ENCODE measurements at places on chromosomes 2 and 18.

DNA sequence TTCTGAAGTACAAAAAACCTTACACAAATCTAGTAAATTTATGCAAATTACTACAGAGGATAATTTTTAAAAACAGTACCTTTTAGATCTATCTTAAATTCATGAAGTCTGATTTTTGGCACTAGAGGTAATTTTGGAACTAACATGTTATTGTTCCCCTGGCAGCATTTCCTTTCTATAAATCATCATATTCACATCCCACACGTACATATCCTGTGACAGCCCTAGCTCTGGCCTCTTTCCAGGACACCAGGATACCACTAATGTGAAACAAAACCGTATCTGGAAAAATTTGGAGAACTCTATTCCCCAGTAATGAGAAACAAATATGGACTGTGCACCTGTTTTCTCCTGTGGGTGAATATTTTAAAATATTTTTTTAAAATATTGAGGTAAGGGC is 14.0 kb upstream of the BIRC6 start:
- no peak for DNase-seq

DNA sequence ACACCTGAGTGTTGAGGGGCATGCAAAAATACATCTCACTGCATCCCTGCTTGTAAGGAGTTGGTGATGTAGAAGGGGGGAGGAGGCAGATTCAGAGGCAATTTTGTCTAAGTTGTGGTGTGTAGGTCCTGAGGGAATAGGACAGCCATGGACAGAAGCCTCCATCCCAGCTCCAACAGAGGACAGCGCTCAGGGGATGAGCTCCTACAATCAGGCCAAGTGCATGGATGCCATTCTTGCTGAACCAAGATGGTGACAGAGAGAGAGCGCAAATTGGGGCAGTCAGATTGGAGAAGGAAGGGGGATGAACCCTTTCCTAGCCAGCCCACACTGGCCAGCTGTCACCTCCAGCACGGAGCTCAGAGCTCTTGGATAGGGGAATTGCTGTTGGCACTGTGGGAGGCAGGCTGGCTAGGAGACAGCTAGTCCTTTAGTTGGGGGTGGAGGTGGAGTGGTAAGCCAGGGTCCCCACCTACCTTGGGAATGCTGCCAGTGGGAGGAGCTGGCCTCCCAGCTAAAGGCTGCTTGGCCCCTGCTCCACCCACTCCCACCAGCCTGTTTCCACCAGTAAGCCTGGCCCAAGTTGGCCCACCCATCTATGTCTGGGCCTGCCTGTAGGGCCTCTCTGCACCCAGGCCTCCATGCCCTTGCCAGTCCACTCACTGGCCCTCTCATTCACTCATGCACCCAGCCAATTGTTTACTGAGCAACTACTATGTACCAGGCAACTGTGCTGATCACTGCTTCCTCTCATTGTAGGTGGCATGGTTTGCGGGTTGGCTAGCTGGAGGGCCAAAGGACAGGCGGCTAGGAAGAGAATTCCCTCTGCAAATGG is 2.5 kb upstream of the PER2 start:
- no peak for DNase-seq

DNA sequence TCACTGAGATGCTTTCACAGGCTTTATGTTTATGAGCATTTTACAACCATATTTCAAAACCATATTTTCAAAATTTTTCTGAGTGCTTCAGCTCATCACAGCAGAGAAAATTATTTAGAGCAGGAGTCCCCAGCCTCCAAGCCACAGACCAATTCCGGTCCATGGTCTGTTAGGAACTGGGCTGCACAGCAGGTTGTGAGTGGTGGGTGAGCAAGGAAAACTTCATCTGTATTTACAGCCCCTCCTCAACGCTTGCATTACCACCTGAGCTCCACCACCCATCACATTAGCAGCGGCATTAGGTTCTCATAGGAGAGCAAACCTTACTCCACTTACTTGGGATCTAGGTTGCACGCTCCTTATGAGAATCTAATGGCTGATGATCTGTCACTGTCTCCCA is 165.6 kb downstream of the SEPTIN10 start:
- DNase-seq = no peak

DNA sequence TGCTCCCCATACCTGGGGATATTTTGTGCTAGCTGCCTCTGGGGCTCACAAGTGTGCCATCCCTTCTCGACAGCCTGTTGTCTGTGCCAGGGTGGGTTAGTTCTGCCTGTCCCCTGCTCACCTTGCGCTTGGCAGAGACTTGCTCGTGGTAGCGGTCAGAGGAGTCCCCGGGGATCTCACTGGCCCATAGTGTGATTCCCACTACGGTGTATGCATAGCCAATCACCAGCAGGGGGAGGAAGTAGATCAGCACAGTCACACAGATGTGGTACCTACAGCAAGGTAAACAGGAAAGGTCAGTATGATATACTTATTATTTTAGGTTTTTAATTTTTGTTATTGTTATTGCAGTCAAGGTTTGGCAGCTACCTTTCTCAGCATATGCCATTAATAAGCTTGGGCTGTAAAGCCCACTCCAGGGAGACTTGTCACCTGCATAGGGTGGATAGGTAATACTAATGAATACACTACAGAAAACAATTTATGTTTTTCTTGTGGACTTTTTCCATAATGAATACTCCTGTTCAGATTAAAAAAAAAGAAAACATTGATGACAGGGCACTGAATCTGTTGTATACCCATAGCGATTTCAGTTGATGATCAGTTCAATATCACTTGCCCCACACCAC is 95.2 kb downstream of the POLE4 start:
- DNase-seq = no peak

- peak; percentile 54 for DNase-seq
These were observed 417.5 kb downstream of the NUP35 start for GRCh38 chr2:183541766-183542165.

DNA sequence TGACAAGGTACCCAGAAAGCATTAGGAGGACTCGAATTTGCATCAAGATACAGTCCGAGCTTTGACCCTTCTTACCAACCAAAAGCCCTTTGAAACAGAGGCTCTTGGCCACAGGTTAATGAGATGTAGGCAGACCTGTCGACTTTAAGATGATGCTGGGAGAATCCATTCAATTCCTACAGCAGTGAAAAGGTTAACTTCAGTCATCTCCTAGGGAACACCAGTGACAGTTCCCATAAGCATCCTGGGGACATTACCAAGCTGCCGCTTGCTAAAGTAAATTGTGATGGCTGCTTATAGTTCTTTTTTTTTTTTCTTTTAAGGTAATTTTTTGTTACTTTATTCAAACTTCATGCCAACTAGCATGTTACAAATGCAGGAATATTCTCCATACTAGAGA is 379.3 kb downstream of the SOX11 start:
- DNase-seq = no peak

DNA sequence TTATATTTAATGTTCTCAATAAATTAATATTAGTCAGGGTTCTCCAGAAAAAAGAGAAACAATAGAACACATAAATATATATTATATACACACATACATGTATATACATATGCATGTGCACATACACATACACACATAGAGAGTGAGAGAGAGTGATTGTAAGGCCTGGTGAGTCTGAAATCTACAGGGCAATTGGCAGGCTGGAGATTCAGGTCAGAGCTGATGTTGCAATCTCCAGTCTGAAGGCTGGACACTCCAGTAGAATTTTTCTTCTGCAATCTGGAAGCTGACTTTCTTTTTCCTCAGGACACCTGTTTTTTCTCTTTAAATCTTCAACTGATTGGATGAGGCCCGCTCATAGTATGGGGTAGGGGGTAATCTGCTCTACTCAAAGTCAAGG is 3.2 kb downstream of the TMEM182 start:
- DNase-seq = no peak

DNA sequence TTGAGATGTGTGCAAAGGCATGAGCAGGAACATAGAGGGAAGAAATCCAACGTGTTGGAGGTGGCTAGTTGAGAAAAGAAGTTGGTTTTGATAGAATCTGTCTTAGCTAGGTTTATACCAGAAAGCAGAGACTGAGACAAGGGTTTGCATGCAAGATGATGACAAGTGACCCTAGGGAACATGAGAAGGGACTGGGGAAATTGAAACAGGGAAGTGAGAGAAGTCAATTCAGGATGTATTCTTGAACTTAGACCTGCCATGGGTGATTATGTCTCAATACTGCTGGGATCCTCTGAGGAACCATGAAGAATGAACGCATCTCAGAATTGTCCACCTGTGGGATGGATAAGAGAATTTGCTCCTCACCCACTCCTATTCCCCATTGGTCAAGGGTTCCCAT is 20.5 kb downstream of the IL36A start:
- no peak for DNase-seq

- DNase-seq = no peak
These were observed 18.3 kb downstream of the RAB12 start for GRCh38 chr18:8627540-8627939.

GRCh38 chr2:213021971-213022899 is 129.2 kb downstream of the IKZF2 start:
- peak; percentile 62 for DNase-seq

DNA sequence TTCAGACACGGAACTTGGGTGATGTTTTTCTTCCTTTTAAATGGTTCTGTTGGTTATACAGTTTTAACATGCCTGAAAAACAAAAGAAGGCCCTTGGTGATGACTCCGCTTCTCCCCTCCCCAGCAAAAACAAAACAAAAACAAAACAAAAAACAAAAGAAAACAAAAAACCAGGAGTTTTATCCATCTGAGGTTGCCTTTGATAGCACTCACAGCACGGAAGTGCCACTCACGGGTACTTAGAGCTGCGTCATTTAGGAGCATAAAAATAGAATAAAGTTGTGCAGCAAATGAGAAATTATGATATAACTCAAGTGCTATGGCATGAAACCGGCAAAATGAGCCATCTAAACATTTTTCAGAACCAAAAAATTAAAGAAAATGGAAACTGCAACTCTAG is 57.7 kb downstream of the ZEB2 start:
- no peak for DNase-seq

DNA sequence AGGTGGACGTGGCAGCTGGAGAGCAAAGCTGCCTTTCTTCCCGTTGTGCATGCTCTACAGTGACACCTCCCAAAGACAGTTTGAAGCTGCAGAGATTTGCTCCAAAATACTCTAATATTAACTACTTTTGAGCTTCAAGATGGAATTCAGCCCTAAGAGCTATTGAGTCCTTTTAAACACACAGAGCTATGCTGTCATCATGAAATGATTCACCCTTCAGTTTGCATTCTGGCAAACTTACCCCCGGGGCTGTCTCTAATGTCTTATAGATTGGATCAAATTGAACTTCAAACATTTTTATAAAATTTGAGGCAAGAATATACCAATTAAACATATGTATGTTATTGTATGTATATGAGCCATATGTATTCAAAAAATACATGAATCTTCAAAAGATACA is 110.7 kb upstream of the EFEMP1 start:
- DNase-seq = no peak

DNA sequence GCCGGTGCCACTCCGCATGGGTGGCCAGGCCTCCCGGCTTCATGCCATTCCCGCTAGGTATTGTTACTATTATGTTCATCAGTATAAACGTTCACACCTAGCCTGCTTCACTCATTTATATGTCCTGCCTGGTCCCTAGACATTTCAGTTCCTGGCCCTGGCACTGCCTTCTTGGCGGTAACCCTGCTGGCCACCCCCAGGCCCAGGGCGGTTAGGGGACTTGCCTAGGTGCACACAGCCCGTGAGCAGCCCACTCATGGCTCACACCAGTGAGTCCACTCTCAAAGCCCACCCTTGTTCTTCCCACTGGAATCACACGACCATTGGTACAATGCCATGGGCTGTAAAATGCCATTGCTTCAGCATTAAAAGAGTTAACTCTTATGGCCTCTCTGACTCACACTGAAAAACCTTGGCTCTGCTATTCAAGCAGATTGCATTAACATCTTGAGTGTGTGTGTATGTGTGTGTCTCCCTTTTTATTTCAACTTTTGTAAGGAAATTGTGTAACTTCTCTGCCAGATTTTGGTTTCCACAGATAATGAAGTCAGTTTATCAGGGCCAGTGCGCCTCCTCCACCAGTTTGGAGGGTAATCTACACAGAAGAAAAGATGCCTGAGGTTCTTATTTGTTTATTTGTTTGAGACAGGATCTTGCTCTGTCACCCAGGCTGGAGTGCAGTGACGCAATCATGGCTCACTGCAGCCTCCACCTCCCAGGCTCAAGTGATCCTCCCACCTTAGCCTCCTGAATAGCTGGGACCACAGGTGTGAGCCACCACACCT is 74.2 kb downstream of the RAB31 start:
- peak; percentile 72 for DNase-seq

- DNase-seq = no peak
These were observed 392.0 kb upstream of the NRP2 start for GRCh38 chr2:205290299-205290698.

- no peak for DNase-seq
These were observed 1.5 kb upstream of the VSNL1 start for GRCh38 chr2:17538844-17539554.

GRCh38 chr18:58654896-58655614 is 16.2 kb upstream of the MALT1 start:
- no peak for DNase-seq

DNA sequence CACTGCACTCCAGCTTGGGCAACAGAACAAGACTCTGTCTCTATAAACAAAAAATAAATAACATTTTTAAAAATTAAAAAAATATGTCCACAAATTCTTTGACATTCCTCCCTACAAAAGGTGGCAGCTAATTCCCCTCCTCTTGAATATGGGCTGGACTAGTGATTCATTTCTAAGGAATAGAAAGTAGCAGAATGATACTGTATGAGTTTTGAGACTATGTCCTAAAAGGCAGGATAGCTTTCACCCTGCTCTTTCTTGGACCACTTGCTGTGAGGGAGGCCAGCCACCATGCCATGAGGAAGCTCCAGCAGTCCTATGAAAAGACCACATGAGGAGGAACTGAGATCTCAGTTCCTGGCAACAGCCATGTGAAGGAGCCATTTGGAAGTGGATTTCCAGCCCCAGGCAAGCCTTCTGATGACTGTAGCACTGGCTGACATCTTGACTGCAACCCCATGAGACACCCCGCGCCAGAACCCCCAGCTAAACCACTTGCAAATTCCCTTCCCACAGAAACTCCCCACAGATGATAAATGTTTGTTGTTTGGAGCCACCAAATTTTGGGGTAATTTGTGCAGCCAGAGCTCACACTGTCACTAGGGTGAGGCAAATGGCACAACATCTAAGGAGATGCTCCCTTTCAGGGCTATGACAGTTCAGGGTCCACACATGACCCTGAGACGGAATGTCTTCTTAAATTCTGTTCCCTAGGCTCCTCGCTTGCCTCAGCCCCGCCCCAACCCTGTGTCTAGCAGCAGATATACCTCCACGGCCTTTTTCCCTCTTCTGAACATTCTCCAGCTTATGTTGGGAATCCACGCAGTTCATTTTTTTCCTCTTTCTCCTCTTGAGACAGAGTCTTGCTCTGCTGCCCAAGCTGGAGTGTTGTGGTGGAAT is 17.1 kb upstream of the ATOH8 start:
- no peak for DNase-seq

DNA sequence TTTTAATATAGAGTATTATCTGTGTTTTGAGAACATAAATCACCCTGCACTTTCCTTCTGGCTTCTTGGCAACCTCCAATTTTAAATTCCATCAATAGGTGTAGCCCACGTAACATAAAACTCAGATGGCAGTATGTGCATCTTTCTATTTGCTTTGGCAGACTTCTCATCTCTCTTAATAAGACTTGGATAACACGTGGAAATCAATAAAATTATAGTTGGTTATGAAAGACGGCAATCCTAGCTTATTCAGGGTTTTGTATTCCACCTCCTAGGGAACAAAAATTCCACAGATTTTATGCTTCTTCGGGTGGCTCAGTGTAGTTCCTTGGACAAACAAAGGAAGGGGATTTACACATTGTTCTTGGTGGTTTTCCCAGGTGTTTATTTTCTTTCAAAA is 299.3 kb downstream of the RND3 start:
- DNase-seq = no peak
